T-helper 2 cell (primary cell): ENCODE measurements at places on chromosomes 3 and 15.

DNA sequence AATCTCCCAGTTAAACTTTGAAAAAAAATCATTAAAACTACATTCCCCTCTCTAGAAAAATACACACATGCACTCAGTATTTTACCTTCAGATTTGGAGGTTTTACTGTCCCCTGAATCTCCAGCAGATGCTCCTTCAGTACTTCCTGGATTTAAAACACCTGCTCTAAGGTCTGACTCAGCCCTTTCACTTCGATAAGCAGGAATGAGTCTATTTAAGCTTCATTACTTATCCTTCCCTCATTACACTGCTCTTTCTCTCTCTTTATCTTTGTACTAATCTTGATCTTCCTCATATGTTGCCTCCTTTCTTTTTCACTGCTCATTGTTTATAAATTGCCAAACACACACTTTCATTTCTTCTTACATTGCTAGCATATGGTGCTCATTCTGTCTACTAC is 443.9 kb downstream of the DIPK2A start:
- no peak for DNase-seq

- no peak for DNase-seq
Measured at GRCh38 chr15:45606413-45606812, 19.2 kb downstream of the BLOC1S6 start.

- DNase-seq, result no peak
Measured at GRCh38 chr3:6120786-6121185, 740.1 kb upstream of the GRM7 start.

- no peak for DNase-seq
Measured at GRCh38 chr3:148710665-148711064, 13.0 kb downstream of the AGTR1 start.

GRCh38 chr3:42790714-42791229 is 13.5 kb downstream of the HIGD1A start:
- no peak for DNase-seq

- DNase-seq, result no peak
Measured at GRCh38 chr3:195227871-195228270, 43.1 kb downstream of the XXYLT1 start.

DNA sequence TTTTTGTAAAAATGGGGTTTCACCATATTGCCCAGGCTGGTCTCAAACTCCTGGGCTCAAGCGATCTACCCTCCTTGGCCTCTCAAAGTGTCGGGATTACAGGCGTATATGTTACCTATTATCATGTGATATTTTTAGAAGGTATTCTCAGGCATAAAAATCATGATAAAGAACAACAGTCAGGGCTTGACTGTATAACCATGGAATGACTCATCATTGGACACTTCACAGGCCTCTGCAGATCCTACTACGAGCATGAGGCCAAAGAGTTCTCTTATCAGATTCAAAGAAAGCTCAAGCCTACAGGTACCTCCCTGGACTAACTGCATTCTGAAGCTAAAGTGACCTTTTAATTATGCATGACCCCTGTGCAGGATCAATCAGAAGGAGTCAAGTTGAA is 91.7 kb upstream of the PRICKLE2 start:
- no peak for DNase-seq

DNA sequence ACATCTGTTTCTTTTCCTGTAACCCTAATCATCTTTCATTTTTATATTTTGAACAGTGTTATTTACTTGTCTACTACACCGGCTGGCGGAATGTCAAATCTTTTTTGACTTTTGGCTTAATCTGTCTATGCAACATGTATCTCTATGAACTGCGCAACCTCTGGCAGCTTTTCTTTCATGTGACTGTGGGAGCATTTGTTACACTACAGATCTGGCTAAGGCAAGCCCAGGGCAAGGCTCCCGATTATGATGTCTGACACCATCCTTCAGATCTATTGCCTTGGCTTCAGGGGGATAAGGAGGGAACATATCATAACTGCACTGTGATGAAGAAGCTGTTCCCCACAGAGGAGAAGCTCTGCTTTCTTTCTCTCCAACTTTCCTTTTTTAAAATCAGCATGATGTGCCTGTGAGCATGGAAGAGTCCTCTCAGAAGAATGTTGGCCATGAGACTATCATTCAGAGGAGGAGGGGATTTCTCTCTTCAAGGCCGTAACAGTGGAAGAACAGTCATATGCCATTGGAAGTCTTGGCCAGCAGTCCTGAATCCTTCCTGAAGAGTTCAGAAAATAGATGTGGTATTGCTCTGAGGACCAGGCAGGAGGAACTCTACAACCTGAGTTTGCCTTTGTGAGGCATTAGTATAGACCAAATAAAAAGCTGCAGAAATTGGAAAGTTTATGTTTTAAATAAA is 69.9 kb downstream of the SEC22A start:
- DNase-seq, result no peak

- no peak for DNase-seq
Measured at GRCh38 chr3:52313188-52313773, 2.8 kb upstream of the DNAH1 start.

DNA sequence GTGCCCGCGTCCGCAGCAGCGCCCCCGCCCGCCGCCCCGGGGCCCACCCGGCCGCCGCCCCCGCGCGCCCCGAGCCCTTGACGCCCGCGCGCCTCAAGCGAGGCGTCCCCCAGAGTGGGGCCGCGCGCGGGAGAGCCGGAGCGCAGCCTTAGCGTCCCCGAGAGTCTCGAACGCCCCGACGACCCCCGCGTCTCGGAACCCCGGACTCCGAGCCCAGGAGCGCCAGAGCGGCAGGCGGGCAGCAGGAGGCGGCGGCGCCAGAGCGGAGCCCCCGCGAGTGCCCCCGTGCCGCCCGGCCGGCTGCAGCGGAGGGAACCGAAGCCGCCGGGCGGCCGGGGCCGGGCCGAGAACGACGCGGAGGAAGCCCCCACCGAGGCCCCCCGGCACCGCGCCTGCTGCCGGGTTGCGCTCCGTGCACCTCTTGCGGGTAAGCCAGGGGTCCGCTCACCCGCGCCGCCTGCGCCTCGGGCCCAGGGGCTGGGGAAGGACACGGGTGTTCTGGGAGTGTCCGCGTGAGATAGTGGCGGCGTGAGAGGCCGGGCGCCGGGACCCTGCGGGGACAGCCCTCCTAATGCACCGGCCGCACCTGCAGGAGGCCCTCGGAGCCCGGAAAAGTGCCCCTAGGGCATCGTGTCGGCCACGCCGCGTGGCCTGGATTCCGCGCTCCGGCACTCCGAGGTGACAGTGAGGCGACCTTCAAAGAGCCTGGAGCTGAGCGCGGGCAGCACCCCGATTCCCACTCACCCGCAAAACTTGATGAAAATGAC is 52.0 kb upstream of the ULK4 start:
- DNase-seq, result peak; percentile 7

DNA sequence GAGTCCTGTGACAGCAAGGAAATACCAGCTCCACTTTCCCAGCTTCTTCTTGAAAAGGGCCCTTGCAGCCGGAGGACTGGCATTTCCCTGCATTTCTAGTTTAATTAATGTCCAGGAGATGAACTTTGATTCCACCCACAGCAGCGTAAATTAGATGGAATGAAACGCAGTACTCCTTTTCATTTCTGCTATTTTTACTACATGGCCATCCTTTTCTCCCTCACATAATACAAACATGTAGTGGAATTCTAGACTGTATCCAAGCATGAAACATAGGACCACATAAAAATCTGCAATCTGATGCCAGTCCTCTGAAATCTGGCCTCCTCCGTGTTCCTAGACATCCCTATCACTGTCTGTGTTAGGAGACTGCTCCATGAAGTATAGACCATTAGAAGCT is 403.2 kb downstream of the NR2F2 start:
- no peak for DNase-seq

DNA sequence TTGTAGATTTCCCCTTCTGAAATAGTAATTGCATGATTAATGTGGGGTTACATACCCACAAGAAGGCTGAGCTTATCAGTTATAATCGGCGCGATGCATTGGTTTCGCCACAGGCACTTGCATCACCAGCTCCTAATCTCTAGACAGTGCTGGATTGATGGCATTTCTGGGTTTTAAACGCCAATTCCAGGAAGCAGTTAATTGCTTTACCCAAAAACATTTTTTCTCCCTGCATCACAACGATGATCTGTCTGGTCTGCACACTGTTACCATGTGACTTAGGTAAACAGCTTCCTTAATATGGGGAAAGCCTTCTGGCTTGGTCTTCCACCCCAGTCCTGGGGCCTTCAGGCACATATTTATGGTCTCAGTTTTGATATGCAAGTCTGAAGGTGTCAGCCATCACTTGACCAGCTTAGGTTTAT is 70.0 kb upstream of the HEG1 start:
- DNase-seq, result no peak

GRCh38 chr3:186965141-186965879 is 35.0 kb downstream of the ST6GAL1 start:
- no peak for DNase-seq

DNA sequence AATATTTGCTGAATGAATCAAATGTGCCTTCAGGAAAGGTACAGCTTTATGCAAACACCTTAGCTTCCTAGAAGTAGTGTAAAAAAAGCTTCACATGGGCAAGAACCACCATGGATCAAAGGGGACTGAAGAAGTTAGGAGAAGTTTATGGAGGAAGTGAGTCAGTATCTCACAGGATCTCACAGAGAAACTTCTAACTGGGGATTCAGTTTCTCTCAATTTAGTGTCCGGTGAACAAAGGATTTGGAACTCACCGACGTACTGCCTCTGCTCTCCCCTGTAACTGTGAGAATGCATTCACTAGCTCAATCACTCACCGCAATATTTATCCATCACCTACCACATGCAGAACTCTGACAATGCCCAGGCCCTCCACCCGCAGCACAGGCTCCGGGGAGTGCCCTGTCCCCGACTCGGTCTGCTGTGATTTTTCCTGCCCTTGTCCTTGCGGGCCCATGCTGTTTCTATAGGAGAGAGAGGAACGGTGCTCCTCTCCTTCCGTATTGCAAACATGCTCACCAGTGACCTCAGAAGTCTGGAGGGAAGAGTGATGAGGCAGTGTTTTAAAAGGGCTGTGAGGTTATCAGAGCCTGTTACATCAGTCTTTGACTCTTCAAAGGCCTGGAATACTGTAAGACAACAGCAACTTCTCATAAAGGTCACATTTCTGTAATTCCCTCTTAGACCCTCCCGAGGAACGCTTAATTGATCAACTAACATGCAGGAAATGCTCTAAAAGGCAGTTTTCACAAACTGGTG is 222.5 kb upstream of the ICE2 start:
- DNase-seq, result no peak

DNA sequence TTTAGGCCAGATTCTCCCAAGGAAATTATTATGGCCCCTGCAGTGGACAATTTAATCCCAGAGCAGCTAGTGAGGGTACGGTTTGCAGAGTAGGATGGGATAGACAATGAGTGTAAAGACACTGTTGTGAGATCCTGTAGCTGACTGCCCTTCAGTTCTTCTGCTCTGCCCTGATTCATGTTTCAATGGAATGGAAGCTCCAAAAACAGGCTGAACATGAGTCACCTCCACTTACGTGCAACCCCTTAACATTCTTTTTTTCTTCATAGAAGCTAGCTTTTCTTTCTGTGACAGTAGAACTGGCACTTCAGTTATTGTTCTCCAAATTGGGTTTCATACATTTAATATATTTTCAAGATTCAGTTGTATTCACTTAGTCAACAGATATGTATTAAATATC is 32.1 kb downstream of the CLDN18 start:
- DNase-seq, result no peak

- DNase-seq, result no peak
Measured at GRCh38 chr3:180278583-180279188, 241.9 kb upstream of the PEX5L start.

GRCh38 chr15:26438316-26438715 is 334.6 kb downstream of the GABRB3 start:
- no peak for DNase-seq

- DNase-seq, result no peak
Measured at GRCh38 chr15:66720206-66721010, 18.4 kb downstream of the SMAD6 start.

DNA sequence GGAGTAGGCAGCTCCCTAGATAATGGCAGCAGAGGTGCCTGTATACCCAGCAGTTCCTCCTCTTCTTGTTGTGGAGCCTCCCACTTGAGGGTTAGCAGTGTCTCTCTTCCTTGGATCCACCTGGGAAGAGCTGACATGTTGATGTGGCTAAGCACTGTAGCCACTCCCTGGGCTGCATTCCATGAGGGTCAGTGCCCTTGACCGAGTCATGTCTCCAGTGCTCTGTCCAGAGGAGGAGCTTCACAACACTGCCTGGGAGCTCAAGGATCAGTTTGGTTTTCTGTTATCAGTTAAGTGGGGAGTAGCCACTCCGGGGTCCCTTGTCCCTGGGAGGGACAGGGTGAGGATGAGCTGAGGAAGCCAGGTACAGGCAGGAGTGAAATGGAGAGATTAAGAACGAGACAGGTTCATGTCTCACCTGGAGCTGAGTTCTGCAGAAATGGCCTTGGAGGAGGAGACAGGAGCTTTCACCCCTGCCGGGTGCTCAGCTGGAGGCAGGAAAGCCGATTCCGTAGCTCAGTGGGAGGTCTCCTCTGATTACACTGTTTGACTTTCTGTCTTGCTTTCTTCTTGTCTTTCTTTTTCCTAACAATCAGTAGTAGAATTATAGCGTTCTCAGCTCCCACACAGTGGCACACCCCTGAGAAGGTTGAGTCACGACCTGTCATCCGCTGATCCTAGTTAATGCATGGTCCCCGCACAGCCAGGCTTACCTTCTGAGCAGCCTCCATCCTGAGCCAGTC is 57.9 kb upstream of the SEC22A start:
- no peak for DNase-seq

DNA sequence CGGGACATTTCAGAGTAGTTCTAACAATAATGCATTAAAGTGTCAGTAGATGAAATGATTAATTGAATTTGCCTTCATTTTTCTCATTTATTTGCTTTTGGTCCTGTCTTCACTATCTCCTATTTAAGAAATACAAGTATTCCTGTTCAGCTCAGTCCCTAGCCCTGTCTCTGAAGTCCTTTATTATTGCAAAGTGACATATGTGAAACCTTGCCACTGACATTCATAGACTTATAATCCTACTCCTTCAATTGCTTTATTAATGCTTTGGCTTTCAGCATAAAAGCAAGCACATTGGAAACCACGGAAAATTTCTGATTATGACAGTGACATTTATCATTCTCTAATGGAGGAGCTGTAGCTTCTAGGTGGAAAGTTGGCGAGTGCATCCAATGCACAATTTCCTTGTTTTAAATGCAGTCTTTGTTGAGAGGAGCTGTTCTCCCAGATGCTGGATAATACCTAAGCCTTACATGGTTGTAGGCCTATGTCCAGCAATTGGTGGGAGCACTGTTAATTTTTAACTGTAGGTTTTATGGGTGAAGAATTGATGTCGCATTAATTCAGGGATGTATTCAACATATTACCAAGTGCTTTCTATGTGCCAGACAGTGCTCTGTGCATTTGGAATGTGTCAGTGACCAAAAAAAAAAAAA is 337.8 kb downstream of the FEZF2 start:
- no peak for DNase-seq

- no peak for DNase-seq
Measured at GRCh38 chr15:88725305-88726210, 77.7 kb upstream of the ACAN start.

GRCh38 chr3:135018149-135018923 is 223.3 kb downstream of the EPHB1 start:
- DNase-seq, result peak; percentile 36

- no peak for DNase-seq
Measured at GRCh38 chr15:79212589-79213157, 69.8 kb upstream of the ANKRD34C start.
